ENCODE measurements at places on chromosomes 3 and 15. TPM values are rescaled to one million over a fixed set of nuclear protein-coding genes. Genes with fewer than 3 reads are reported as not detected.

The NRROS gene
- 1.3 TPM for total RNA-seq

The IFT80 gene
- 42.9 TPM for total RNA-seq

The TRAT1 gene
- total RNA-seq: not detected

The SLC2A2 gene
- total RNA-seq: not detected

The OR5K2 gene
- total RNA-seq: not detected

The C3orf22 gene
- not detected for total RNA-seq

The ADPRH gene
- 1.1 TPM for total RNA-seq

The ANKRD63 gene
- not detected for total RNA-seq

The SLC22A14 gene
- not detected for total RNA-seq

The P2RY14 gene
- not detected for total RNA-seq

The CD96 gene
- 0.32 TPM for total RNA-seq

The TMEM115 gene
- 73.3 TPM for total RNA-seq

The ALDH1A3 gene
- 53.0 TPM for total RNA-seq

The ADCY5 gene
- 0.18 TPM for total RNA-seq

The RAB6B gene
- total RNA-seq: 0.81 TPM

The GOLGA8T gene
- not detected for total RNA-seq

The TFG gene
- 159 TPM for total RNA-seq

The CYP19A1 gene
- total RNA-seq: 0.18 TPM

The SPTBN5 gene
- 0.16 TPM for total RNA-seq

The GASK1A gene
- total RNA-seq: under 0.01 TPM

The DAZL gene
- not detected for total RNA-seq

The GPR156 gene
- total RNA-seq: 0.49 TPM

The OR5AC2 gene
- total RNA-seq: not detected

The GABRR3 gene
- not detected for total RNA-seq

The ACTC1 gene
- not detected for total RNA-seq

The IQCF5 gene
- not detected for total RNA-seq

The TP63 gene
- under 0.01 TPM for total RNA-seq

The TATDN2 gene
- 10.5 TPM for total RNA-seq

Measured in cardiac atrium fibroblast (primary cell).